ENCODE measurements at places on chromosomes 2 and 18.
A peak's percentile ranks its signal among the peaks of the same experiment; 100 is the strongest.

- no peak for DNase-seq
Measured at GRCh38 chr2:230765611-230766300, 53.1 kb downstream of the CAB39 start.

GRCh38 chr2:134640494-134640893 is 78.3 kb downstream of the TMEM163 start:
- DNase-seq = no peak

DNA sequence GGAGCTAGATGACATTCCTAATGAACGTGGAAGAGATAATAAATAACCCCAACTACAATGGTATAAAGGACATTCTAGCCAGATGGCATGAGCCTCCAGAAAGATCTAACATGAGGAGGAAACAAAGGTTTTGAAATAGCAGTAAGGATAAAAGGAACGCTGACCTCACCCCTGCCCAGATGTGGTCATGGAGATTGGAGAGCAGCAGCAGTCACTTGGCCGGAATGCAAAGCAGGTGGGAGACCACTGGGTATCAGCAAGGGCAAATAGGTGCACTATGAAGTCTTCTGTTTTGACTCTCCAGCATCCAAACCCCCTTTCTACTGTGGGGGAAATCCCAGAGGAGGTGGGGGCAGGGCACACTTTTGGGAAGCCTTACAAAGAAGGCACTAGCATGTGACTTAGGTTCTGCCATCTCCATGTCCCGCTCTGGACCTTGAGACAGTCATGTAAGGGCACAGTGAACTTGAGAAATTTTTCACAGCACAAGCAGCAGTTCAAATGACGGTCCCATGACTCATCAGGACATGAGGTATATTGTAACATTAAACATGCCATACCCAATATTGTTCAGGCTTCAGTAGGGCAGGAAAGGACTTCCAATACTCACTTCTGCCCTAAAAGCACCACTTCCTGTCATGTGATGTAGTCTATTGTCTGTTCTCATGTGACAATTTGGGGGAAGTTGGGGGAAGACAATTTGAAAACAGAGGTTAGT is 55.2 kb downstream of the METTL4 start:
- peak; percentile 96 for DNase-seq

DNA sequence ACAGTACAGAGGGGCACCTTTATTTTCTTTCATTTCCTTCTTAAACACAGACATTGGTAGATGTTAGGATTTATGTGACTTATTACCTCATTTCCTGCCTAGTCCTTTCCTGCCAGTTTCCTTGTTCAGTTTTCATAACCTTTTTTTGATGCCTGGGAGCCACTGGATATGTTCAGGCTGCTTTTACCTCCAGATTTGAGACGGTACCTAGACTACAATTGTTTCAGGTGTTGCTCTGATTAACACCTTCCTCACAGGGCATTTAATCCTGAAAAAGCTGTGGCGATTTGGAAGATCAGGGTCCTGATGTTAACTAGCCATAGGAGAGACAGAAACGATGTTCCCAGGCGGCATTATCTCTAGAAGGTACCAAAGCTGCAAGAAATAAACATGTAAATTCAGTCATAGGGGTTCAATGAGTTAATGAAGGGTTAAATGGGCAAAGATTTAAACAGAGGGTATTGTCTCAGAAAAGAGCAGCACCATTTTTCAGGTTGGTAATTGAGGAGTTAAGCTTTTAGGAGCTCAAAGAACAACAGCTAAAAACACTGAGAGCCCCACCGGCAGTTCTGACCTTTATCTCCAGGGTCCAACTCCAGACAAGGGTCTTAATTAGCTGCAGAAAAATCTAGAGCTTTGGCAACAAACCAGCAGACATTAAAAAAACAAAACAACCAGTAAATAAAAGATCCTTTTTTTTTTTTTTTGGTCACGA is 93.3 kb downstream of the HRH4 start:
- no peak for DNase-seq

GRCh38 chr2:62055724-62056336 is 140.1 kb upstream of the B3GNT2 start:
- DNase-seq = peak; percentile 2

GRCh38 chr2:214876815-214877214 is 67.3 kb upstream of the BARD1 start:
- no peak for DNase-seq

- peak; percentile 58 for DNase-seq
Measured at GRCh38 chr2:120798567-120799247, 63.0 kb downstream of the GLI2 start.

GRCh38 chr2:9434489-9434888 is 11.0 kb downstream of the CPSF3 start:
- DNase-seq = peak; percentile 9

DNA sequence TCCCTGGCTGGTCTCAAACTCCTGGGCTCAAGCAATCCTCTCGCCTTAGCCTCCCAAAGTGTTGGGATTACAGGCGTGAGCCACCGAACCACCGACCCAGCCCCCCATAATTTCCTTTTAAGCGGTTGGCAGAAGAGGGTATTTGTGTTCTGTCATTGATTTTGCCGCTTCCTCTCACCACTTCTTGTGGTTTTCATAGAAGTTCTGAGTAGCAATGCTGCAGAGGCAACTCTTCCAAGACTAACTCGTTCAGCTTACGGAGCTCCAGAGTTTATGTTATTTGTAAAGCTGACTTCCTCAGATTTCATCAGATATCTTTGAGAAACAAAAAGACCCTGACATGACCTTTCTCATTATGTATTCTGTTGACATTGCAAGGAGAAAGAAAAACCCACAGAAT is 261.4 kb upstream of the KCNJ3 start:
- no peak for DNase-seq

DNA sequence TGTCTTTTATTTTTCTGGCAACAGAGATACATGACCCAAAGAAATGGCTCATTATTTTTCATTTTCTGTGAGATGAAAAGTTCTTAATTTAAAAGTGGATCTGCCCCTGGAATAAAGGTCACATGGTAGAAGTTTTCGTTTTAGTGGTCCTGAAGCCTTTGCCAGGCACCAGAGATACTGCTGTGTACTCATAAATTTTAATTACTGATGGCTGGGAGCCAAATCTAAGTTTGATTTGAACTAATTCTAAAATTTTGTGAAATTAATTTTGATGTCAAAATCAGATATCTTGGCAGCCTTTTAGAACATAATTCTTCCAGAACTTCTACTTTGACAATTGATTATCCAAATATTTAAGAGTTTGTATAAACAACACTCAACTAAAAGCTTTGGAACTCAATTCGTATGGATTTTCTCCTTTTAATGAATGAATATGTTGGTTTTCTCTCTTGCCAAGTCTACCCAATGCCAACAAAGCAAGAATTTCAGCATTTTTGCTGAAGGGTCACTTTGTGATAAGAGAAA is 128.5 kb upstream of the SP5 start:
- no peak for DNase-seq
